Left ventricle myocardium inferior (tissue), 1 donor: ENCODE measurements at places on chromosomes 3 and 15. TPM values are rescaled to one million over a fixed set of nuclear protein-coding genes. Genes with fewer than 3 reads are reported as not detected.

DNA sequence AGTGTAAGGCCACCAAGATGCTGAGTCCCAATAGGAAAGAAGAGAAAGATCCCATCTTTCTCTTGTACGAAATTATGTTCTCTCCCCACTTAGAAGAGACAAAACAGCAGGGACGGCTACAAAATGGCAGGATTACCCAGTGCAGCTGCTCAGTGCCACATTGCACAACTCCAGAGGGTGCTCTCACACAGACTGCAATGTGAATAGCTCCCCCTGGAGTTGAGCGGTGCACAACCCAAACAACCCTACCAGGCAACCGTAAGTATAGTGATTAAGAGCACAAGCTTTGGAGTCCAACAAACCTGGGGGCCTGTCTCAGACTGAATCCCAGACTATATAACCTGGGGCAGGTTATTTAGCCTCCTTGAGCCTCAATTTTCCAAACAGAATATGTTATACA is 3.1 kb upstream of the BHLHE40 start:
- DNase-seq, result peak; percentile 40

DNA sequence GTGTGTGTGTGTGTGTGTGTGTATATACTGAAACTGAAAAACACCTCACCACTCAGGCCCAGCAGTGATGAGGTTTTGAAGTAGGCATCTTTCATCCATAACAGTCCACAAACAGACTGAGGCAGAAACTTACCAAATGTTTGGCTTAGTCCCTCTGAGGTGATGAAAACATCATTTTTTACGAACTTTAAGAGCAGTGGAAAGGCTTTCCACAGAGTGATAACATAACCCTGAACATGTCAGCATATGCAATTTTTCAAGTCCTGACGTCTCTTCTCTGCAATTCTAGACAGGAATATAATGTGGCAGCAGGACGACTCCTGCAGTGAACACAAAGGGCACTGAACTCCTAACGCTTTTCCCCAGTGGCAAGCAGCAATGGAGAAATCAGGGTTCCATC is 247.0 kb upstream of the THBS1 start:
- no peak for DNase-seq

DNA sequence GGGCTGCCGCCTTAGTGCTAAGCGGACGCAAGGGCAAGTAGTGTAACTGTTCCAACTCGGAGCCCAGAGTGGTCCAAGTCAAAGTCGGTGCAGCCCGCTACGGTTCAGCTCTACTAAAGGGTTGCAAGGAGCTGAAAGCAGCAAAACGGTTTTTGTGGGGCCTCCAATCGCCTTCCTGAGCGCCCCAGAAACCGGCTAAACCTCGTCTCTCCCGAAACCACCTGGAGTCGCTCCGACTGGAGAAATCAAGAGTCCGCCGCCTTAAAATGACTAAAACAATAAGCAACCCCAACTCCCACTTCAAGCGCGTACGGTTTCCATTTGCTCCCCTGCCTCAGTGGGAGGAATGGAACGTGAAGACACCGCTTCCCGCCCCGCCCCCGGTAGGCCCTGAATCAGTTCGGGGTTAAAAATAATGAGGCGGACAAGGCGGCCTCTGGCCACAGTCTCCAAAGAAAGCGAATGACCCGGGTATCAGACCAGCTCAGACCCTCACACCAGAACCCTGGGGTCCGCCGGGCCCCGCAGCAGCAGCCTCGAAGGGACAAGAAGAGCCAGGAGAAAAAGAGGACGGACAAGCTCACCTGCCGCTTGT is 401 bp downstream of the SEC11A start:
- DNase-seq, result no peak

GRCh38 chr3:186090901-186091300 is 18.0 kb downstream of the ETV5 start:
- DNase-seq, result no peak

Gene SCG3
- not detected for total RNA-seq

DNA sequence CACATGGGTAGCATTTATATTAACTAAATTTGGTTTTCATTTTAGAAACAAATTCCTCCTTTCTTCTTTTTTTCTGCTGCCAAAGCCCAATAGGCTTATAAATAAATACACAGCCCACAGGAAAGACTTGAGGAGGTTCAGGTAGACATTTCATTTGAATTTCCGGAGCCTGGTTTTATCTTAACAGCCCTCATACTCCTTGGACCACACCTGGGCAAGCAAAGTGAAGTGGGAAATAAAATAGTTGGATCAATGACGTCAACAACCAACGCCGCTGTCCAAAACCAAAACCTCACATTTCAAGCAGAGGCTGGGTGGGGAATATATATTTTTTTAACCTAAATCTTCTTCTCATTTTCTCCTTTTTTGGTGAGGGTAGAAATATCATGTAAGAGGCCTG is 53.2 kb downstream of the RFTN1 start:
- DNase-seq, result no peak

DNA sequence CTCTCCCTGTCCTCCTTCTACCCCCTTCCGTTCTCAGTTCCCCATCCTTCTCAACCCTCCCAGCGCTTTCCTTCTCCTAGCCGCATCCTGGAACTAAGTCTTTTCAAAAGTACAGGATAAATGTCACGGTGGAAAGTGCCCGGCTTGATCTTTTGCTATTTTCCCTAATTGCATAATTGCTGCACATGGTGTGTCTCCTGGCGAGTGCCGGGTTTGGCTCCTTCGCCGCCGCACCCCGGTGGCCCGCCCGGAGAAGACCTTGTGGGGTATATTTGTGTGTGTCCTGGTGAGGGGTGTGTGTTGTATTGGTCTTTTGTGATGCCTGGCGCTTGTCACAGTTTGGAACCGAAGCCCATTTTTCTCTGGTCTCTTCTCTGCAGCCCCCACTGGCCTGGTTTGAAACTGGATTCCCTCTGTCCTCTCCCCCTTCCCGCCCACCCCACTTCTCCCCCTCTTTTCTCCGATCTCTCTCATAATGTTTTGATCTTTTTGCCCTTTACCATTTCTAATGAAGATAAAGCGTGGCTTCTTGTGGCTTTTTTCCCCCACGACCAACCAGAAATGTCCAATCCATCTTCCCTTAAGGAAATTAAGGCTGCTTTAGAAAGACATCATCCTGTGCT is 692 bp downstream of the UBE2E2 start:
- DNase-seq, result no peak

DNA sequence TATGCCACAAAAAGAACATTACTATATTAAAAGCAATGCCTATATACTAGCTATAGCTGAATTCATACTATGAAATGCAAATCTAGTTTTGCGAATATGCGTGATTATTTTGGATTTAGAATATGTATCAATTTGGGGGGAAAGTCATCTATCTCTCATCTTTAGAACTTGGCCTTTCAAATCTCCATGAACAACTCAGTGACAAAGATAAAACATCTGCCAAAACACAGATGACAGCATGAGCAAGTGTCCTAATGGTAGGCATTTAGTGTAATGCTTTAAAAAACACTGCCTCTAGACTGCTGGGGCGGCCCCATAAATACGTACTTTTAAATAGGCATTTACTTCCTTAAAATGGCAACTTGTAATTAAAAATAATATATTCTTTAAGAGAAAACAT is 2.7 kb downstream of the CD47 start:
- DNase-seq, result no peak

DNA sequence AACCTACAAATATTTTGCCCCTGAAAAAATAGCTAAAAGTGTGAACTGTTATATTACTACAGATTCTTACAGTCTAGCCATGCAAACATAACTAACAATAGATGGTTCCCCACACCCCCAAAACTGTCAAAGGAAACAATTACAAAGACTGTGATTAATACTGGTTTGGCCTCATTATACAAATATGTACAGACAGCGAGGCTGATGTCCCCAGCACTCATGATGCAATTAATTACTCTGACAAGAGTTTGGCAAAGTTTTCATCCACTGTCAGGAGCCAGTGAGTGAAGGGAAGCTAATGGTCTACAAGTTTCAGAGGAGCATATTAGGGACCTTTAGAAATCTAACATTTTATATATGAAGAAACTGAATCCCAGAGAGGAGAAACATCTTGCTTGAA is 61.0 kb downstream of the HMG20A start:
- DNase-seq, result no peak

- no peak for DNase-seq
Observed at GRCh38 chr15:52331490-52332240, 36.1 kb upstream of the MYO5C start.

DNA sequence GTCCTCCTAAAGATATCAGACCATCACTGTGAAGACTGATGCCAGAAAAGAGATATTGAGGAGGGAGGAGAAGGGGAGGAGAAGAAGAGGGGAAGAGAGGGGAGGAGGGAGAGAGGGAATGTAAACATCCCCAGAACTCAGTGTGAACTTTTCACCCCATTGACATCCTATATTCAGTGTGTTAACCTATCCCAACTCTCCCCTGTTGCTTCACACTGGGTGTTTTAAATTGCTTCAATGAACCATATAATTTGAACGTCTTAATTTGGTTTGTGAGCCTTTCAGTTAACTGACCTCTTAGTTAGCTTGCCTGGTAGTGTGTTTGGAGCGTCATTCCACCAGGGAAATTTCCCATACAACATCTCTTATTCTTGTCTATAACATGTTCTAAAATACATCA is 29.8 kb upstream of the PTPRG start:
- DNase-seq, result no peak
